ENCODE measurements at places on chromosomes 2 and 18.

DNA sequence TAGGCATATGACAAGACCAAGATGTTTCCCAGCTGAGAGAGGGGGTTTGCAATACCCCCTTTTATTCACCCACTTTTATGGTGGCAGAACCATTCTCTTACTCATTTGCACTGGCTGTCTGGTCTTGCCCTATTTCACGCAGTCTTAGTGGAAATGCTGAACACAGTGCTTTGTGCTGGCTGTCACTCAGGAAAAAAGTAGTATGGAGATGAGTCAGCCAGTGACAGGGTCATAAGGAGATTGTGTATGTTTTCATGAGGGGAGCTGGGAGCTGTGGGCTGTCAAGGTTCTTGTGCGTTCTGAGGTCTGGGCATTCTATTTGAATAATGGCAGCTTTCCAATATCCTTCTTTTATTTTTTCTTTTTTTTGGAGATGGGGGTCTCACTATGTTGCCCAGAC is 10.9 kb upstream of the CNRIP1 start:
- DNase-seq = no peak

DNA sequence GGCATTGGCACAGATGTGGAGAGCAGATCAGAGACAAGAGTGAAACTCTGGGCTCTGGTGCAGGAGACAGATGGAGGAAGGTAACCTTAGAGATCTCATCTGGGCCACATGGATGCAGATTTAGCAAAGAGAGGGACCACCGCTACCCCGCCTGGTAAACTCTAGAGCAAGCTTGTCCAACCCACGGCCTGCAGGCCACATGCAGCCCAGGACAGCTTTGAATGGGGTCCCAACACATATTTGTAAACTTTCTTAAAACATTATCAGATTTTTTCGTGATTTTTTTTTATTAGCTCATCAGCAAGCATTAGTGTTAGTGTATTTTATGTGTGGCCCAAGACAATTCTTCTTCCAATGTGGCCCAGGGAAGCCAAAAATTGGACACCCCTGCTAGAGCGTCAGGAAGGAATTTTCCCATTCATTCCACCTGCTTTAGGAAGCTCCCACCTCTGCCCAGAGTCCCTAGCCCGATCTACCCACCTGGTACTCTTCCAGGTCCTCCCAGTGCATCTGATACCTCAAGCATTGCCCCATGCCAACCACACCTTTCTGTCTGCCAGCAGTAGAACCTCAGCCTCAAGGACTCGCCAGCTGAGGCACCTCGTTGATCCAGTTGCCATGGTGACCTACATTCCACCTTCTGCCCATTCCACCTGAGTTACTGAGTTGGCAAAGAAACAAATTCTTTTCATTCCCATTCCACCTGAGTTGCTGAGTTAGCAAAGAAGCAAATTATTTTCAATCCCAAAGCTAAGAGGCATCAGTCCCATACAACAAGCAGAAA is at the start of gene CIB4:
Gene CIB4 (minus strand): TSS at position 586 of the 784 bp plus-strand sequence. CDS start 52 bp downstream, at position 534.
- DNase-seq = no peak

DNA sequence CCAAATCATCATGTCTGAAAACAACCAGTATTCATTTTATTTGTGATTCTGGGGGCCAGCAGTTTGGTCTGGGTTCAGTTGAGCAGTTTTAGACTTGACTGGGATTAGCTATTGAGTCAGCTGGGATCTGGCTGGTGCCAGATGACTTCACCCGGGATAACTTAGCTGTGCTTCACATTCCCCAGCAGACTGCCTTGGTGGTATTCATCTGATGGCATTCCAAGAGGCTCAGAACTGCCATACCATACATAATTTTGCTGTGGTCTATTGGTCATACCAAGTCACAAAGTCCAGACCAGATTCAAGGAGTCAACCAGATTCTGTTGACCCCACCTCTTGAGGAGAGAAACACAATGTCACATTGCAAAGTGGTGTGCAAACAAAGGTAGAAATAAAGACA is 7.8 kb upstream of the FSHR start:
- DNase-seq = no peak

DNA sequence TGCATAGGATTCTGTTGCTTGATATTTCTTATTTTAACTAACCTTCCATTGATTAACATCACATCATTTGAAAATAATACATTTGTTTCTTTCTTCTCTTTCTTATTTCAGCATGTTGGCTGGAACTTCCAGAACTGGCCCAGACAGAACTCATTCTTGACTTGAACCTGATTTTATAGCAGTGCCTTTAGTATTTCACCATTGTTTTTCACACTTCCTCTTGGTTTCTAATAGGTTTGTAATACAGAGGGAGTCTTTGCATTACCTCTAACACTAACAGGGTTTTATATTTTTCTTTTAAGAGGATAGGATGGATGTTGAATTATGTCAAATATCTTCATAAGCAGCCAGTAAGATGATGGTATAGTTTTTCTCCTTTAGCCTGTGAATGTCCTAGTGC is 39.2 kb downstream of the SEMA4F start:
- no peak for DNase-seq

DNA sequence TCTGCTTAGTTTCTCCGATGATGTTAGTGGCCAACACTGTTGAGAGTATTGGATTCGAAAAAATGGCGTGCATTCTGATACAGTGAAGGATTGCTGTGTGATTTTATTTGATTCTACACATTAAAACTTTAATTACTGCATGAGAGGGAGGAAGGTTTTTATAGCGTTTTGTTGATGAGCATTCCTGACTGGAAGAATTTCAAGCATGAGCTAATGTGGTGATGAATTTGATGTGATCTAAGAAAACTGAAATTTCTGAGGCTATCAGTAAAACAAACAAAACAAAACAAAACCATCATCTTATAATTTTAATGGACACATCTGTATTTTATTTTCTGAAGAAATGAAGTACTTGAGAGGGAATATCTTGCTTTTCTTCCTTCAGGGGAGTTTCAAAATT is 59.6 kb downstream of the ITGB6 start:
- DNase-seq = no peak

DNA sequence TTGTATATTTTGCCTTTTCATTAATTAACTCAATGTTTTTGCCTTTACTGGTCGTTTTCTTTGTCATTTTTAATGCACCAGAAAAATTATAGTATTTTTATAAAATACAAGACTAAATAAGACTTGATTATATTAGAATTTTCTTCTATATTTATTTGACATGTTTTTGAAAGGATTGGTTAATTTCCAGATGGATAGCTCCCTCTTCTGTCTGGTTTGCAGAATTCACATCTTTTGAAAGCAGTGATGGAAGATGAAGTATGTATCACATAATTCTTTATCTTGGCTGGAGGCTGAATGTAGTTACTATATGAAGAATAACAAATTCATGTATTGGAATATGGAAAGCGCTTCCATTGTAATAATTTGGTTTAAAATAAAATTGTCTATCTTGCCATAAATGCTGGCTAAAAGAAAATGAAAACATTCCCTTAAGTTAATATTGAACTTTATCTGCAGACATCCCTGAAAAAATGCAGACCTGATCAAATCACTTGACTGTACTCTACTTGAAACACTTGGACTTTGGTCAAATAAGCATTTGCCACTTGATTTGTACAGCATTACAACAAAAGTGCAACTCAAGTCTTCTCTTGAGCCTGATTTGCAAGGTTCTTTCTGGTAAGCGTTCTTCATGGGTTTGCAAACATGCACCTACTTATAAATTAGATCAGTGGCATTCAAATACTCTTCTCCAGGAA is 86.3 kb upstream of the EFEMP1 start:
- no peak for DNase-seq

GRCh38 chr2:65361623-65362022 is 70.8 kb downstream of the SPRED2 start:
- DNase-seq = no peak

DNA sequence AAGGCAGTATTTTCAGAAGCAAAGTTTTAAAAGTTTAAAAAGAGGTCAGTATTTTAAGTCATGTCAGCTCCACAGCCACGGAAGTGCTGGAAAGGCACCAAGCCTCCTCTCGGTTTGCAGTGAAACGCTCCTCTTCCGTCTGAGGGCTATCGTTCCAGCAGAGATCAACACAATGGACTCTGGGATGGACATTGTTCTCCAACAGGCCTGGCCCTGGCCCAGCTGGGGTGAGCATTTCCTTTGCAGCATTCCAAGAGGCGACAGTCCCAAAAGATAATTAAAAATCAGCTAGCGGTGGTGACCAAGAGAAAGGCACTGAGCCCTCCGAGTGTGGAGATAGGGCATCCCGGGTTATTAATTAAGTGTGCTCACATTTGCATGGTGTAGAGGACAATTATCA is 95.9 kb upstream of the LCLAT1 start:
- no peak for DNase-seq

DNA sequence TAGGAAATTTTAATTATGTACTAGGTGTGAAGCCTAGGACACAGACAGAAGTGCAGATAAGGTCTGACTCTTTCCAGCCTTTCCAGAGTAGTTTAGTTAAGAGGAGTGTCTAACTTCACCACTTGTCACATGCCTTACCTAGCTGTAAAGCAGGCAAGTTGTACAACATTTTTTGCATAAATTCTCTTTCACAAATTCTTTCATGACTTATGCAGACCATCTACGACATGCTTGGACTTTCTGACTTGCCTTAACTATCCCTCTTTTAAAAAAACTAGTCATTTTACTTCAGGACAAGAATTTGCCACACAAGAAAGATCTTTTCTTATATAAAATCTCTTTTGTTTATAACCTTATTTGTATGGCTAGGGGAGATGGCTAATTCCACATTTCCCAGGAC is 1273.6 kb upstream of the SLC39A10 start:
- DNase-seq = no peak

GRCh38 chr2:176647325-176648165 is 378.3 kb downstream of the MTX2 start:
- DNase-seq = no peak

- no peak for DNase-seq
Observed at GRCh38 chr2:113709022-113709421, 47.4 kb downstream of the SLC35F5 start.

- no peak for DNase-seq
Observed at GRCh38 chr2:60347781-60348180, 205.7 kb downstream of the BCL11A start.

GRCh38 chr18:59233017-59233410 is 13.1 kb downstream of the GRP start:
- DNase-seq = no peak

DNA sequence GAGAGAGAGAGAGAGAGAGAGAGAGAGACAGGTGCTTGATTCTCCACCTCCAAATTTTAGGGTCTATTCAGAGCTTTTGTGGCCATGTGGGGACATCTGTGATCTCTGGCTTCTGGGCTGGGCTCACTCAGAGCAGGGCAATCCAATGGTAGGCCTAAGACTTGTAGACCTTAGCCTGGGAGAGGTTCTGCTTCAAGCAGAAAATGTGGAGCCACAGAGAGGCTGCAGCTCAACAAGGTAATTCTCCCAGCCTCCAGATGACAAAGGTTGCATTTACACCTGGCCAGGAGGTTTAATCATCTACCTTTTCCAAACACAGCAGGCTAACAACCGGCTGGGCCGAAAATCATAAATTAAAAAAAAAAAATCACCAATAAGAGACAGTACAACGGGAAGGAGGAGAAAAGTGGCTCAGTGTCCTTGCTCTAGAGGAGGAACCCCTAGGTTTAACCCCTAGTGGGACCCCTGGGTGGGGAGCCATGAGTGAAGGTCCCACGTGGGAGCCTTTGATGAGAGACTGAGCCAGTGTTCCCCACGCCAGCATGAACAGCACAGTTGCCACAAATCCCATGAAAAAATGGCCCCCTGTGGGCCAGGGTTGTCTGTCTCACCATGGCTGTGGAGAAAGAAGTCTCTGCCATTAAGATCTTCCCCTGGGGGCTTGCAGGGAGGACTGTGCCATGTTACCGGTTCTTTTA is 124.0 kb upstream of the GATA6 start:
- DNase-seq = no peak

Data from activated T-cell treated with anti-CD3 and anti-CD28 coated beads for 4 hours (primary cell).